ENCODE measurements at places on chromosomes 6 and 20.

- DNase-seq = peak; percentile 54
- H3K36me3 ChIP-seq = no peaks in the 10 kb centered on the region
- H3K4me3 ChIP-seq = no peak overlapping the region
- no peak overlapping the region for H3K27ac ChIP-seq
Measured at GRCh38 chr6:98203170-98203806, 631.1 kb upstream of the POU3F2 start.

GRCh38 chr6:21176197-21176596 is 417.4 kb upstream of the SOX4 start:
- no peaks in the 10 kb centered on the region for H3K4me1 ChIP-seq
- H3K36me3 ChIP-seq = no peaks in the 10 kb centered on the region
- DNase-seq = no peak
- H3K27me3 ChIP-seq = no peaks in the 10 kb centered on the region
- no peak overlapping the region for H3K27ac ChIP-seq

DNA sequence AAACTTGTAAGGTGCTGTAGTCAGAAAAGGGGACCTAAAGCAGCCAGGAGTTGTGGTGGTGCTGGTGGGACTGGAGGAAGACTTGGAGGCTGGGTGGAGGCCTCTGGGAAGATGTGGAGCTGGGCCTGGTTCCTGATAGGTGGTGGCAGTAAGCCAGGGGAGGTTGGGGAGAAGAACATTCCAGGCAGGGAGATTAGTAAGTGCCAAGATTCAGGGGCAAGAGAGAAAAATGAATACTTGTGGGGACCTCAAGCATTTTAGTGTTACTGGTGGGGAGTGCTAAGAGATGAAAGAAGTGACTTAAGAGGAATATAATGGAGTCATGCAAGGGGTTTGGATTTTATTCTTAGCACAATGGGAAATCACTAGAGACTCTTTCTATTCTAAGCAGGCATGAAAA is 79.0 kb upstream of the B3GAT2 start:
- H3K4me1 ChIP-seq = no peaks in the 10 kb centered on the region
- H3K27ac ChIP-seq = no peak overlapping the region
- no peaks in the 10 kb centered on the region for H3K27me3 ChIP-seq
- no peak for DNase-seq
- H3K36me3 ChIP-seq = no peaks in the 10 kb centered on the region

GRCh38 chr6:8855411-8855810 is 420.1 kb upstream of the SLC35B3 start:
- DNase-seq = no peak
- no peaks in the 10 kb centered on the region for H3K27me3 ChIP-seq
- no peaks in the 10 kb centered on the region for H3K36me3 ChIP-seq
- no peaks in the 10 kb centered on the region for H3K4me1 ChIP-seq
- no peak overlapping the region for H3K27ac ChIP-seq
- H3K4me3 ChIP-seq = no peak overlapping the region

DNA sequence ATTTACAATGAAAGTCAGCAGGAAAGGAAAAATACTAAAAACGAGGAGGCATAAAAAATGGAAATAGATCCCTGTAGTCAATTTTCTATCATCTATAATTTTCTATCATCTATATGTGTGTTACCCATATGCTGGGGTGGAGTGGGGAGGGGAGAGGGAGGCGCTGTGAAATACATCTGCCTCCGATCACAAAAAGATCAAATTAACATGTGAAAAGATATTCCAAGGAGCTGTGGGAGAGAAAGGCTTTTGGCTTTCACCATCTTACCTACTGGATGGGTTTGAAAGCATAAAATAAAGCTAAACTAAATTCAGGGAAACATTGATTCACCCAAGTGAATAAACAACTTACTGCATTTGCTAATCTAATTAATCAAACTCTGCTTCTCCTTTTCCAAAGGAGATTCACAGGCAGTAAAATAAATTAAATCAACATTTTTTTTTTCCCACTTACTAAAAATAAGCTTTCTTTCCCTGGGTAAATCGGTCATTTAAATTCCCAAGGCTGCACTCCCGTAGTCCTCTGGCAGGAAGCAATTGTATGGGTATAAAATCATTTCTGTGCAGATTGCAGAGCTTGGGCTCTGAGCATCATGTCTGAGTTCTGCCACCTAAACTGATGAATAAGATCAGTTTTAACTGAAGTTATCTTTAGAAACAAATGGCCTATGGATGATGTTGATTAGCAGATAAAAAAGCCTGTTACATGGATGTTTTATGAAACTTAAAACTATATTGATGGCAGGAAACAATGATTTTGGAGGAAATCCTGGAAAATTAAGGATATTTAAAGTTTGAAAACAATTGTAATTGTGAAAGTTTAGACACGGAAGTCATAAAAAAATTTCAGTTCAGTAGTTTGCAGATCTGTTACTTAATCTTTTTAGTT is 147.9 kb downstream of the SOX4 start:
- H3K4me1 ChIP-seq = peaks cover 10% of the 10 kb centered on the region
- no peak overlapping the region for H3K27ac ChIP-seq
- no peak for DNase-seq
- H3K27me3 ChIP-seq = no peaks in the 10 kb centered on the region
- H3K36me3 ChIP-seq = no peaks in the 10 kb centered on the region

DNA sequence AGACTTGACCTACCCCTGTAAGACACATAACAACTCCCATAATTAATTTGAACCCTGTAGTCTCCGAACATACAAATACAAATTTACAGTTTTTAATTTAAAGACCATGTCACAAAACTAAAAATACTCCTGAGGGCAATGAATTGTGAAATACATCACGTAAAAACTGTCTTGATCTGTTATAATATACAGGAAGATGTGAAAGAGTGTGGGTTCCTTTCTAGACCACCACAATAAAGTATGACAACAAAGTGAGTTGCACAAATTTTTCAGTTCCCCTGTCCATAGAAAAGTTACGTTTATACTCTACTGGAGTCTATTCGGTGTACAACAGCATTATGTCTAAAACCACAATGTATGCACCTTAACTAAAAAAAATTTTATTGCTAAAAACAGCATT is 11.0 kb upstream of the BLOC1S5 start:
- no peak overlapping the region for H3K27ac ChIP-seq
- H3K4me3 ChIP-seq = no peak overlapping the region
- H3K36me3 ChIP-seq = no peaks in the 10 kb centered on the region
- DNase-seq = no peak
- H3K27me3 ChIP-seq = no peaks in the 10 kb centered on the region

GRCh38 chr6:53493635-53494025 is 51.3 kb downstream of the GCLC start:
- no peaks in the 10 kb centered on the region for H3K27me3 ChIP-seq
- H3K36me3 ChIP-seq = no peaks in the 10 kb centered on the region
- DNase-seq = no peak
- H3K4me3 ChIP-seq = no peak overlapping the region

DNA sequence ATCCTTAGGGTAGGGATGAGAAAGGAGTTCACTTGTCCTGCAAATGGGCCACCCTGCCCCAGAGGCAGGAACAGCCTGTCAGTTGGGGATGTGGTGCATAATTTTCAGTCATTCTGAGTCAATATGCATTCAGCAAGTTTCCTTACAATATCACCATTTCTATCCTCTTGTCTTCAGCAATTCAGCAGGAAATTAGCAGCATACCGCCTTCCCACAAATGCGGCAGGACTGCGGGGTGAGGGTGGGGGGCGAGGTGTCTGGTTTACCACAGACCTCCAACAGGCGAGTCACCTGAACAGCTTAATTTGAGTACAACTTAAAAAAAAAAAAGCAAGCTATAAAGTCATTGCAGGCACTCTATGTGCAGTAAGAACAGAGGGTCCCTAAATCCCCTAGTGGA is 126.8 kb downstream of the MAP3K7 start:
- H3K27ac ChIP-seq = no peak overlapping the region
- DNase-seq = no peak
- H3K36me3 ChIP-seq = no peaks in the 10 kb centered on the region
- no peak overlapping the region for H3K4me3 ChIP-seq

- no peak overlapping the region for H3K27ac ChIP-seq
- DNase-seq = no peak
- H3K4me3 ChIP-seq = no peak overlapping the region
- H3K36me3 ChIP-seq = no peaks in the 10 kb centered on the region
- H3K4me1 ChIP-seq = no peaks in the 10 kb centered on the region
- H3K27me3 ChIP-seq = no peaks in the 10 kb centered on the region
Measured at GRCh38 chr6:54291146-54291545, 17.1 kb upstream of the TINAG start.

- H3K36me3 ChIP-seq = no peaks in the 10 kb centered on the region
- H3K4me1 ChIP-seq = no peaks in the 10 kb centered on the region
- no peak overlapping the region for H3K4me3 ChIP-seq
- H3K27ac ChIP-seq = no peak overlapping the region
- no peak for DNase-seq
- no peaks in the 10 kb centered on the region for H3K27me3 ChIP-seq
Measured at GRCh38 chr6:150394053-150394898, 25.5 kb downstream of the IYD start.

DNA sequence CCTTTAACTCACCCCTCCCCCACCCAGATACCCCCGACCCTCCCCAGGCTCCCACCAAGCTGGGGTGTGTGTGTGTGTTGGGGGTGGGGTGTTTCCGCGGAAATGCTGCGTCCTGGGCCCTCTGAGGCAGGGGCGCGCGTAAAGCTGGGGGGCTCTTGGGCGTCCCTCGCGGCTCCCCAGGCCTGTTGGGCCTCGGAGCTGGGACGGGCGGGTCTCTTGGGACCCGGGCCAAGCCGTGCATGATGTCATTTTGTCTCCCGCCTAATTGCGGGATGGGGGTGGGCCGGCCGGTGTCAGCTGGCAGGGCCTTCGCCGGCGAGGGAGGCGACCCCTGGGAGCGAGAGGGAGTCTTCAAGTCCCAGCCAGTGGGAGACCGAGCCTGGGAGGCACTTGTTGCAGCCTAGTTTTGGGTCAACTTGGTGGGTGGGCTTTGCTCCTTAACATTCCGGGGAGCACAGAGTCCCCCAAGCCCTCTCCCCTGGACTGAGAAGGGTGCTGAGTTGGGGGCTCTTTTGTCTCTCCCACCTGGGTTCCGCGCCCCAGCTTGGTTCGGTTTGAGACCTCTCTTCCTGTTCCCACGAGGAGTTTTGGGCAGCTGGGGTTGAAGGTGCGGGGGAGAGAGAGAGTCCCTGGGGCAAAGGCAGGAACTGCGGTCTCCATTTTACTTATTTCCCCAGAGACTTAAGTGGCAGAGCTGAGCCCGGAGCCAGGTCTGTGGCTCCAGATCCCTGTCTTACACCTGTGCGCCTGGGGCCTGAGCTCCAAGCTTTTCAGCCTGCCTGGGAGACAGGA is 623 bp downstream of the MYBL2 start:
- H3K36me3 ChIP-seq = no peaks in the 10 kb centered on the region
- no peak overlapping the region for H3K27ac ChIP-seq
- no peaks in the 10 kb centered on the region for H3K27me3 ChIP-seq
- no peak overlapping the region for H3K4me3 ChIP-seq

- no peaks in the 10 kb centered on the region for H3K36me3 ChIP-seq
- no peak for DNase-seq
- no peaks in the 10 kb centered on the region for H3K4me1 ChIP-seq
- H3K27ac ChIP-seq = no peak overlapping the region
- H3K27me3 ChIP-seq = no peaks in the 10 kb centered on the region
Measured at GRCh38 chr6:38848760-38849159, 133.6 kb downstream of the DNAH8 start.

Measured in kidney (tissue), 22 donors.